ENCODE measurements at places on chromosomes 3 and 15.

- ATAC-seq = no peak
Observed at GRCh38 chr3:66270701-66271100, 49.9 kb downstream of the SLC25A26 start.

DNA sequence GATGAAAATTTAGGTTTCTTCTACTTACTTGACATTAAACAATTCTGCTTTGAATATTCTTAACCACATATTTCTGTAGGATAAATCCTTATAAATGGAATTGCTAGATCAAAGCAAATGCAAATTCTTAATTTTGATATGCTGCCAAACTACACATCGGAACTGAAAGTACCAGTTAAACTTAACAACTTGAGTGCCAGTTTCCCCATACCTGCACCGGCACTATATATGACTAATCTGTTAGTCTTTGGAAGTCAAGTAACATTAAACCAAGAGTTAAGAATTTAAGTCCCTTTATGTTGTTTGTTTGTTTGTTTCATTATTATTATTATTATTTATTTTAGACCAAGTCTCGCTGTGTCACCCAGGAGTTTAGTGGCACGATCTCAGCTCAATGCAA is 103.9 kb upstream of the AKAP13 start:
- ATAC-seq = no peak

GRCh38 chr15:24955531-24955921 is 739 bp downstream of the SNRPN start:
- no peak for ATAC-seq

- ATAC-seq = no peak
Observed at GRCh38 chr15:80483725-80484161, 79.6 kb downstream of the ARNT2 start.

DNA sequence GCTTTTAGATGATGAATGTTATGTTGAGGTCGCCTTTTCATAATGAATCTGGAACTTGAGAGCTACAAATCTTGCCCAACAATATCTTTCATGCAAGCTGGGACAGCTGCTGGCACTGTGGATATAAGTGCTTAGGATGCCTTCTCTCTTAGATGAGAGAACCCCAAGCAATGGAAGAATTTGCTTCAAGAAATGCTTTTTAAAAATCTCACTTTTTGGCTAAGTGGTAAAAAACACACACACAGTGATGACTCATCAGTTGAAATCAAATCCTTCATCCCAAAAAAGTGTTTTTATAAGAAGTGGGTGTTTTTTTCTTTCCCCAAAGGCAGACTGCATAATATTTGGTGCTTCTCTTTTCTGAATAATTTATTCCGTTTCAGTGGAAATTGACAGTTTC is 38.4 kb upstream of the GALNT15 start:
- ATAC-seq = no peak

DNA sequence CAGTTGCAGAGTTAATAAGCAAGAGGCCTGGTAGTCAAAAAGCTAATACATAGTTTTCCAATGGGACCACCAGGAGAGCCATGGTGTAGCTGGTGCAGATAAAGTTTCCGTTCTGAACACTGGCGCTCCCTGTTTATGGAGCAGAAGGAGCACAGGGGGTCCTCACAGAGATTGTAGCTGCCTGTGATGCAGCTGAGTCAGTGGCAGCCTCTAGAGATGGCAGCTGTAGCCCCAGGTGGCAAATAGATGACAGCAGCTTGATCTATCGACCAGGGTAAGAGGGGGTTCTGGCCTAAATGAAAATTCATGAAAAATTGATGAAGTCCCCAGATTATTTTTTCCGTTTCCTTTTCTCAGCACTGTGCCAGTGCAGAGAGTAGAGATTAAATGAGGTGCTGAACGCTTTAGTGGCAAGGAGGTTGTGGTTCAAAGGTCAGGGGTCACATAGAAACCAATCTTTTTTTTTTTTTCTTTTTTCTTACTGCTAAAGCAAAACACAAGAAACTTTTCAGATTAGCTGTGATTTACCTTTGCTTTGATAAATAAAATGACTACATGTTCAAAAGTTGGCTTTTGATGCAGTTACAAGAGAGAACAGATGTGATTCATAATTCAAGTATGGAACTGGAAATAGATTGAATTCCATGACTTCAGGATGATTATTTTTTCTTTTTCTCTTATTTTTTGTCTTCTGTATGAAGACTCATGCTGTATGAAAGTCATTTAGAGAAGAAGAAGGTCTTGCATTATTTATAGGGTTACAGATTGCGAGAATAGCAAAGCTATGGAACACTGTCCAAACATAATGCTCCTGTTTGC is 63.3 kb downstream of the ROBO2 start:
- no peak for ATAC-seq

- no peak for ATAC-seq
Observed at GRCh38 chr15:61200626-61201025, 28.5 kb downstream of the RORA start.
